NCI-H2227 treated with DMSO at 0.1 percent for 48 hours (cell line): ENCODE measurements at places on chromosomes 4 and X.

- peak; percentile 54 for DNase-seq
These were observed 168.4 kb upstream of the GK2 start for GRCh38 chr4:79576429-79576753.

- DNase-seq, result no peak
These were observed 284.7 kb upstream of the FTHL17 start for GRCh38 chrX:31356275-31357212.

- DNase-seq, result no peak
These were observed 140.0 kb downstream of the GASK1B start for GRCh38 chr4:158032733-158033415.

DNA sequence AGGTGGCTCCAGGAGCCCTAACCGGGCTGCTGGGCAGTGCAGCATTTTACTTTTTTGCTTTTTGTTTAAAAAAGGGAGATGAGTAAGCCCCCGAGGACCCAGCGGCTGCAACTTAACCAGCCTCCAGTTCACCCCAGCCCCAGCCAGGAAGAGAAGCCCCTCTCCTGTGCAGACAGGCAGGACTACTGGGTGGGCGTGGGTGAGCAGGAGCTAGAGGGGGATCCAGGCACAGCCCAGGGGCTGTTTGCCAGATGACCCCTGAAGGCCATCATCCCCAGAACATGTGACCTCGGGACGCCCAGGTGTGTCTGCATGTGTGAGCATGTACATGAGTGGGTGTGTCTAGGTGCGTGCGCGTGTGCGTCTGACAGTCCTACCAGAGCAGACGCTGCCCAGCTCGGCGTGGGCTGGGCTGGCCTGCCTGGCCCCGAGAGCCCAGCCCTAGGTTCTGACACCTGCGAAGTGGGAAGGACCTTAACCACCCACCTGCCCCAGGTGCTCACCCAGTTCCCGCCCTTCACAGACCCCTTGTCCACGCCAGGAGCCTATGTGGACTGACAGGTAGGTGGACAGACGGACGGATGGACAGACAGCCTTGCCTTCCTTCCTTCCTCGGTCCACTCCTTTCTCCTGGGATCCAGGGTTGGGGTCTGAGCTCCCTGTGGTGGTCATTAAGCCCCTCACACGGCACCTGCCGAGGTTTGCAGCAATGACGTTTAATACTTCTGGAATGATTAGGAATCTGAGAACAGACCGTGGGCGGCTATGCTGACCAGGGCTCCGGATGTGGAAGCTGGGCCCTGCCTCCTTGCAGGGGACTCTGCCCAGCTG, 7.8 kb upstream of the HAUS3 start:
- DNase-seq, result no peak

GRCh38 chr4:154612472-154613414, at the start of gene FGG:
Gene FGG, minus strand, starts transcription at chr4:154612656. Its CDS starts 47 bp downstream, at chr4:154612609.
- no peak for DNase-seq

- DNase-seq, result peak; percentile 53
These were observed 1.3 kb upstream of the FAT4 start for GRCh38 chr4:125313497-125313896.

- DNase-seq, result no peak
These were observed 67.7 kb downstream of the SMIM20 start for GRCh38 chr4:25981749-25982148.

DNA sequence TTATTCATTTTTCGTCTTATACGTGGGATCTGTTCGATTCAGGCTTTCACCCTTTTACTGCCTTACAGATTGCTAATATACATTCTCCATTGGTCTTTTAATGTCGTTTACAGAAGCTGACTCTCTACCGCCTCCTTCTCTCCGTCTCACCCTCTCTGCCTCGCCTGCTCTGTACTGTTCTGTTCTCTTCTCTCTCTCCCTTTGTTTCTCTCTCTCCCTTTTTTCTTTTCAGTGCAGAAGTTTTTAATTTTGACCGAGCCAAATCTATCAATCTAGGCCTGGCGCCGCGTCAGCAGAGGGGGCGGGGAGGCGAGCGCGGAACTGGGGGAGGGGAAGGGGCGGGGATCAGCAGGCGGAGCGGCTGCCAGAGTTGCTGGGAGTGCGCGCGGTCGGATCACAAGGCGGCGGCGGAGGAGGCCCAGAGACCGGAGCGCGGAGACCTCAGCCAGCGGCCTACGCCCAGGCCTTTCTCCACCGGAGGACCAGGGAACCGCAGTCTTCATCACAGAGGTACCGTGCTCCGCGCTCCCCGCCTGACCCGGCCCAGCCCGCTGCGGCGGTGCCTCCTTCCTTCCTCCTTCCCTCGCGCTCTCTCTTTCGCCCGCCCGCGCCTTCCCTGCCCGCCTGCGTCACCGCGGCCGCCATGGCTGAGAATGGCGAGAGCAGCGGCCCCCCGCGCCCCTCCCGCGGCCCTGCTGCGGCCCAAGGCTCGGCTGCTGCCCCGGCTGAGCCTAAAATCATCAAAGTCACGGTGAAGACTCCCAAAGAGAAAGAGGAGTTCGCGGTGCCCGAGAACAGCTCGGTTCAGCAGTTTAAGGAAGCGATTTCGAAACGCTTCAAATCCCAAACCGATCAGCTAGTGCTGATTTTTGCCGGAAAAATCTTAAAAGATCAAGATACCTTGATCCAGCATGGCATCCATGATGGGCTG, at the start of gene UBQLN2:
Gene UBQLN2 (plus strand): TSS at position 397 of the 931 bp plus-strand sequence. CDS start 247 bp downstream, at position 644.
- DNase-seq, result peak; percentile 91
